ENCODE measurements at places on chromosomes 12 and 14.

DNA sequence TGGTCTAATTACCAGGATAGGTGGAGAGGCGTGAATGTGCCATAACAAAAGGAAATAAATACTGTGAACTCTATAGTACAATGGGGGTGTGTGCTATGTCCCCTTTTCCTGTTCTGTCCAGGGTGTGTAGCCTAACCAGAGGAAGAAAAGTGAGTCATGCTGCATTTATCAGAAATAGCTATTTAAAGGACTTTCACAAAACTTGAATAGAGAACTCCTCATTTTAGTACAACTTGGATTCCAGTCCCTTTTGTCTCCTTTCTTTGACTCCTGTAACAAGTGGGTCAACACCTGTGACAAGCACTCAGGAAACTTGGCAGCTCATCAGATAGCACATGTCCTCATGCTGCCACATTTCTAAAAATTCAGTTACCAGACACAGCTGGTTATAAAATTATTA is 123.4 kb downstream of the CCDC91 start:
- no peak for DNase-seq

DNA sequence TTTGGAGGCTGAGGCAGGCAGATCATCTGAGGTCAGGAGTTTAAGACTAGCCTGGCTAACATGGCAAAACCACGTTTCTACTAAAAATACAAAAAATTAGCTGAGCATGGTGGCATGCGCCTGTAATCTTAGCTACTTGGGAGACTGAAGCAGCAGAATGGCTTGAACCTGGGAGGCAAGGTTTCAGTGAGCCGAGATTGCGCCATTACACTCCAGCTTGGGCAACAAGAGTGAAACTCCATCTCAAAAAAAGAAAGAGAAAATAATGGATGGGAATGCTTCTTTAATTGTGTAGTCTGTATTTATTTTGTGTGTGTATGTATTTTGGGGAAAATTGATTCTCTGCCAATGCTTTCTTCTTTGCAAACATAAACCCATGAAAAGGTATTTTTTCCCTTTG is 32.5 kb downstream of the SRGAP1 start:
- DNase-seq = no peak

DNA sequence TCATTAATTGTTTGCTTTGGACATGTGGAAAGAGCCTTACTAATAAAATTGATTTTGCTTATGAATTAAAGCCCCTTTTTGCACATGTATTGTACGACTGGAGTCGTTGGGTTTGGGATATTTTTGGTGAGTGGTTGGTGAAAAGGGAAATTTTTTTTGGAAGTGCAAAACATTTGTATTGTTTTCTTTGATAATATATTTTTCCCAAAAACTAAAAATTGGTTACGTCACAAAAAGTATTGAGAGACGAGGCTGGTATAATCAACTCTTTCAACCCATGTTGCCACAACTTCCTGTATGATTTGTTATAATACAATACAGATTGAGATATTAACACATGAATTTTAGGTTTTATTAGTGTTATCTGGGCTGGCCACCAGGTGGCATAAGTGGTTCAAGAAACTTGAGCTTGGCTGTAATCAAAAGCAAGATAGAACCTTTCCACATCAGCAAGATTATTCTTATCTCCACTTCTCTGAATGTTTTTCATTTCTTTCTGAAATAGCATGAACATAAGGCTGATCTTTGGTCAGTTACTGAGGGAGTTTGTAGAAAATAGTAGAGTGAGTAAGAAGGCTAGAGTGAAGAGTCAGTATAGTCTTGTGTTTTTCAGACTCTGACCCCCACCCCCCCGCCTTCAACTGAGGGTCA is 8.7 kb downstream of the NGDN start:
- peak; percentile 42 for DNase-seq

DNA sequence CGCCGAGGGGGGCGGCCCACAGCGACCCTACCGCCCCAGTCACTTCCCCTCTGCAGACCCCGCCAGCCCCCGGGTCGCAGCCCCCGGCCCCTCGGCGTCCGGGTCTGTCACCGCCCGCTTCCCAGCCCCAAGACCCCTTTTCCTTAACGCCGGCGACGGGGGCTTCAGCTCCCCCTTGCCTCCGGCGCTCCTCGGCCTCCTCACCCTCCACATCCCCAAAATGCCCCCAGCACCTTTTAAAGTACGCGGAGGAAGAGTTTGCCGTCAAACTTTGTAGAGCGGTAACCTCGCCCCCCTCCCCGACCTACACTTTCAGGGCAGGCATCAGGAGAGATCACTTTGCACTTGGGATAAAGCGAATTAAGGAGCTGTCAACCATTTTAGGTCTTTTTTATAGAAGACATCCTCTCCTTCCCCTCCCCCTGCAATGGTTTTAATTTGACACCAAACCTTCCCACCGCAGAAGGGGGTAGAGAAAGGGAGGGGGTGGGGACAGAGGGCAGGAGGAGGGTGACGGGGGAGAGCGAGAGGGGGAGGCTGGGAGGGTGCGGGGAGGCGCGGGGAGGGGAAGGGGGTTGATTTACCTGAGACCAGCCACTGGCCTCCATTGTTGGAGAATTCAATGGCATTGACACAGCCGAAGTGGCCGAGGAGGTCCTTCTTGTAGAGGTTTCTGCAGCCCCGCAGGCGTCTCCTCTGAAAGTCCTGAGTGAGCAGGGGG is 578 bp downstream of the DCAF5 start:
- DNase-seq = peak; percentile 61

- DNase-seq = no peak
These were observed 28.4 kb downstream of the DIP2B start for GRCh38 chr12:50533203-50533584.

DNA sequence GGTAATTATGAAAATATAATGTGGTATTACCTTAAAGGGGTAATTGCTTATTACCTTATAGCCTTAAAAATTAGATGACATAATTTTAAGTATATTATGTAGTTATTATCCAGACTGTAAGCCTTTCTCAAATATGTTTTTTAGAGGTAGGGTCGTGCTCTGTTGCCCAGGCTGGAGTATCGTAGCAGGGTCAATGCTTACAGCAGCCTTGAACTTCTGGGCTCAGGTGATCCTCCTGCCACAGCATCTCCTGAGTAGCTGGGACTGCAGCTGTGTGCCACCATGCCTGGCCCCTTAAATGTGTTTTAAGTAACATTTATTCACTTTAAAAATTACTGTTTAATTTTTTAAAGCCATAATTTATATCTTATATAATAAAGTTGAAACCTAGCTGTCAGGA is 10.4 kb downstream of the PRPF39 start:
- no peak for DNase-seq

- no peak for DNase-seq
These were observed 472.6 kb upstream of the ATP2B1 start for GRCh38 chr12:90181216-90181615.

GRCh38 chr14:66434464-66434863 is 51.7 kb upstream of the CCDC196 start:
- no peak for DNase-seq

GRCh38 chr12:49555631-49556390 is 12.1 kb downstream of the MCRS1 start:
- DNase-seq = no peak

GRCh38 chr12:60100160-60100559 is 504.3 kb downstream of the SLC16A7 start:
- DNase-seq = no peak

DNA sequence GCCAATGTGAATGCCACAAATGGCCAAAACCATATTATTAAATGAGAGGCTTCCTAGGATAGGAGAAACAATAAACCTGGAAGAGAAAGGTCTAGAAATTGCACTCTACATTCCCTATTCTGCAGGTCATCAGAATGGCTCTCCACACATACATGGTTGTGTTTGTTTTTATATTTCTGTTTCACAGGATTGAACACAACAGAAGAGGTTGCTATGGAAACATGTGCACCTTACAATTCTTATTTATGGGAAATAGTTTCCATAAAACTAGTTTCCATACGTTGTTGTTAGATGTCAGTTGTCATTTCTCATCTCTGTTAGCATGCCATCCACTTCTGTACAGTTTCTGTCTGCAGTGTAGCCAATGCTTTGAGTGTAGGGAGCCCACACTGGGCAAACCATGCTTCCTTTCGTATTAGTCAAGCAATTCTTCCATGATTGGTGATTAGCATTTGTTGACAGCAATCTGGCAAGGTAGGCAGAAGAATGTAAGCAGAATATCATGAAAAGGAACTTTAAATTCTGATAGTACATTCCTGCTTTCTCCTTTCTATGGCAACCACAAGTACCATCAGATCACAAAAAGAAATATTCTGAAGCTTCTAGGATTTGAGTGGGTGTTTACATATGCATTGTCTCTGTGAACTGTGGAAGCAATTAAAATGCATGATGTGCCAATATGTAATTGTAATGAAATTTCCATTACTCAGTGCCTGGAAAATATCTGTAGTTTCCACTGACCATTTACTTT is 141.6 kb upstream of the AVPR1A start:
- no peak for DNase-seq

- DNase-seq = no peak
These were observed 31.0 kb upstream of the RD3L start for GRCh38 chr14:103973354-103973753.

DNA sequence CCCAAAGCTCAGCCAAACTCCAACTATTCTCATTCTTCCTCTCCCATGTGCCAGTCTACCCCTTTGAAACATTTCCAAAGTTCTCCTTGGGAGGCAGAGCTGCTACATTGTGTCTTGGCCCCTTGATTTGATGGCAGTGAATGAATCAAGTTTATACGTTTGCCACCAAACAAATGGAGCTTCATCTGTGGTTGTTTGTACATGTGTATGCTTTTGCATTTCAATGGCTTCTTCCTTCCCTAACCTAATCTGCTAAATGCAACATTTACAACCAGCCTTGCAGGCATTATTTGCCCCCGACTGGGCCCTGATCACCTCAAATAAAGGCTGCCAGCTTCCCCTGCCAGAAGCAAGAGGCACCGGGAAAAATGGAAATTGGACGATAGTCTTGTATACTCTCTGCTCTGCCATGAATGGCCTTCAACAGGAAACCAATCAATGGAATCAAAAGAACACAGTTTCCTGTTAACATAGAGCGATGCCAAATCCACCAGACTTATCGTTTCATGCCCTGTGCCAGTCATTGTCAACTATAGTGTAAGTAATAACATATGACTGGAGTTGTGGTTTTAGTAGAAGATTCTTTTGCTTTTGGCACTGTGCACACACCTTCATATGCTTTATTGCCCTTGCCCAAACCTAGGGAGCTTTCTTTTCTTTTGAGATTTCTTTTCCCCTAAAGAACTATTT is 97.8 kb downstream of the TMEM30B start:
- DNase-seq = no peak

- DNase-seq = no peak
These were observed 3.0 kb downstream of the ZBTB1 start for GRCh38 chr14:64507376-64508156.

- DNase-seq = no peak
These were observed 275.2 kb downstream of the DACT1 start for GRCh38 chr14:58912799-58913432.

GRCh38 chr12:105993766-105994555 is 144.8 kb downstream of the NUAK1 start:
- no peak for DNase-seq

GRCh38 chr12:54358191-54358944 is 5.9 kb downstream of the GPR84 start:
- DNase-seq = no peak

DNA sequence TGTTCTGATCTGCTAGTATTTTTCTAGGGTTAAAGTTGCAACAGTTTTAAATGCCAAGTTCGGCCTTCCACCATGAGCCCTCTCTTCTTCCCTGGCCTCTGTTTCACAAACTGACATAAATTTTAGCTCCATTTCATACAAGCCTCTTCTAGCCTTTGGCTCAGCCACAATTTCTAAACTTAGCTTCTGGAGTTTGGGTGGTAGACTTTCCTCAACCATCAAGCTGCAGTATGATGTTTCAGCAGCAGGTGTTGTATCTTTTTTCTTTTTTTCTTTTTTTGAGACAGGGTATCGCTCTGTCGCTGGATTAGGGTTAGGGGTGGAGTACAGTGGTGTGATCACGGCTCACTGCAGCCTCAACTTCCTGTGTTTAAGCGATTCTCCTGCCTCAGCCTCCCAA is 29.4 kb downstream of the SETD3 start:
- no peak for DNase-seq

DNA sequence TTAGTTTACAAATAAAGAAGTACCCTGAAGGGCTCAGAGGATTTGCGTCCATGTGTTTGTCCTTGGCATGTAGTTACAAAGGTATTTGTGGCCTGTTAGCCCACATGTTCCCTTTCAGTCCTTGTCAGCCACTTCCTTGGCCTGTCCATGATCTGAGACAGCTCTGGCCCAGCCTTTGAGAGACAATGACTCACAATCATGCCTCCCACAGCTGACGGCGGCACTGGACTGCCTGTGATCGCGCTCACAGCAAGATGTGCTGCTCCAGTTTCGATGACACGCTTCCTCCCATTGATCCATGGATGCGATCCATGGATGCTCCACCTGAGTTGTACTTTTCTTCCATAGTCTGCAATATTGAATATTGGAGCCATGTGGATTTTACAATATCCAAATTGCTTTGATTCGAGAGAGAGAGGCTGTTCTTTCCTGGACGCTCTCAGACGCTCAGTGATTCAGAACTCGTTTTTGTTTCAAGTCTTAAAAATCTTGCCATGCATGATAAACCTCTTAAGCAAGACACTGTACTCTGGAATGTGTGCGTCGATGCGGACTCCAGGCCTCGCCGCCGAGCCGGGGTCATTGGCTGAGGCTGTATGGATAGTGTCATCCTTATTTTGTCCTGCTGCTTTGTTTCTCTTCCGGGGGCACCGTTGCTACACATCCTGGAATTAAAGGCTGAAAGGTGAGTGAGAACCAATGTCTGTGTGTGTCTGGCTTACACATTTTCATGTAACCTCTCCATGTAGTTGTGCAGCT is 220.1 kb downstream of the GLT1D1 start:
- DNase-seq = no peak

Data from iPS-NIHi11 (cell line).